IMR-90 (cell line): ENCODE measurements at places on chromosomes 5 and 9. TPM values are rescaled to one million over a fixed set of nuclear protein-coding genes. Genes with fewer than 3 reads are reported as not detected.
A peak's percentile ranks its signal among the peaks of the same experiment; 100 is the strongest.

GRCh38 chr5:76953551-76954382 is 922 bp downstream of the CRHBP start:
- no peak for DNase-seq

GRCh38 chr5:88686726-88687125 is 196.3 kb downstream of the MEF2C start:
- no peak for DNase-seq

GRCh38 chr9:14314424-14314928 is 535 bp upstream of the NFIB start:
- peak; percentile 66 for DNase-seq

DNA sequence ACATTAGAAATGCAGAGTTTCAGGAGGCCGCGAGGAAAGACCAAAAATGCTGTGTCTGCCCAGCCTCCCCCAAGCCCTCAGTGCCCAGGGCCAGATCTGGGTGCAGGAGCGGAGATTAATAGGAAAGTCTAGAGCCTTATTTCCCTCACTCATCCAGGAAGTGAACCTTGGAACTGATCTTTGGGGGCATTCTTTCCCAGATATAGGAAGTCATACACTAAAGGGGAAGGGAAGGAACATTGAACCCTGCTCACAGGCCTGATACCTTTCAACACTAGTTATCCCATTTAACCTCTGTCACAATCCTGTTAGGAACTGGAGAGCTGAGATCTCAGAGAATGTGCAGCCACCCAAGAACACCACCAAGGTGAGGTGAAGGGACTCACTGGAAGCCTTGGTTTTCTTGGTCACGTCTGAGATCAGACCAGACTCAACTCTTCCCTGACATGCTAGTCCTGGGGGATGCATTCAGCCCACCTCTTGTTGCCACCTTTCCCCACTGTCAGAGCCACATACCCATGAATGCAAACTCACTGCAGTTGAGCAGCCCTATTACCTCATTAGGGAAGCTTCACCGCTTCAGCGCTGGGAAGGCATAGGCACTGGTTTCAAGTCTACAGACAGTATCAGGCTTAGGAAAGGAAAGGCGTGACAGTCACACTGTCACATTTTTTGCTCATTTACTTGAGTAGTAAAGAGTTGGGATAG is 95.0 kb downstream of the KIAA1958 start:
- no peak for DNase-seq

GRCh38 chr9:89342213-89342612 is 23.9 kb downstream of the SECISBP2 start:
- no peak for DNase-seq

- DNase-seq, result peak; percentile 29
These were observed 152.1 kb downstream of the UNC13B start for GRCh38 chr9:35313916-35314315.

DNA sequence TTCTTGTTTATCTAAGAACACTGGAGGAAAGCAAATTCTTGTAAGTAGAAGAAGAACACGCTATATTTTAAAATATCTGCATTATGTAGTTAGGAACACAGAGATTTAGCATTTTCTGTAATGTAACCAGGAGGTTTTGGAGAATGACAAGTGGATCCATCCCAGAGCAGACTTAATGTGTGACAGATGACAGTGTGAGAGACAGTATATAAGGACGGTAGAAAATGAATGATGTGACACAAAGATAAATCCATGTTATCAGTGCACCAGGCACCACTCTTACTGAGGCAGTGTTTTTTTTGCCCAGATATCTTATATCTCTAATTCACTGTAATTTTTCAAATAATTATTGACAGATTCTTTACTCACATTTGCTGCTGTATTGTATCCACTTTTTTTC is 239.0 kb upstream of the KCNN2 start:
- no peak for DNase-seq

DNA sequence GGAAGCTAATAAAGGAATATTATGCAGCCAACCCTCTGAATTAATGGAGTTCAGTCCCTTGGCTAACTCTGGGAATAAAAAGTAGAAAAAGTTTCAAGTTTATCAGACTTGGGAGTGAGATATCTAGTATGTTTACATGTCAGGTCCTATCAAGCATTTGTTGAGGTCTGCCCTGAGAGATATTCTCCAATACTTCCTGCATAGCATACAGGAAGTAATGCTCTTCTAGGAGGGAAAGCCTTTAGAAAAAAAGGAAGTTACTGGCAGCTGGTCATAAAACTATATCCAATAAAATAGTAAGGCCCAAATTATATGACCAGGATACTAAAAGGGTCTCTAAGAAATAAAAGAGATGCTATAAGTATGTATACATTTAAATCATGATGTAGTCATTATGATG is 594.1 kb upstream of the FTMT start:
- no peak for DNase-seq

DNA sequence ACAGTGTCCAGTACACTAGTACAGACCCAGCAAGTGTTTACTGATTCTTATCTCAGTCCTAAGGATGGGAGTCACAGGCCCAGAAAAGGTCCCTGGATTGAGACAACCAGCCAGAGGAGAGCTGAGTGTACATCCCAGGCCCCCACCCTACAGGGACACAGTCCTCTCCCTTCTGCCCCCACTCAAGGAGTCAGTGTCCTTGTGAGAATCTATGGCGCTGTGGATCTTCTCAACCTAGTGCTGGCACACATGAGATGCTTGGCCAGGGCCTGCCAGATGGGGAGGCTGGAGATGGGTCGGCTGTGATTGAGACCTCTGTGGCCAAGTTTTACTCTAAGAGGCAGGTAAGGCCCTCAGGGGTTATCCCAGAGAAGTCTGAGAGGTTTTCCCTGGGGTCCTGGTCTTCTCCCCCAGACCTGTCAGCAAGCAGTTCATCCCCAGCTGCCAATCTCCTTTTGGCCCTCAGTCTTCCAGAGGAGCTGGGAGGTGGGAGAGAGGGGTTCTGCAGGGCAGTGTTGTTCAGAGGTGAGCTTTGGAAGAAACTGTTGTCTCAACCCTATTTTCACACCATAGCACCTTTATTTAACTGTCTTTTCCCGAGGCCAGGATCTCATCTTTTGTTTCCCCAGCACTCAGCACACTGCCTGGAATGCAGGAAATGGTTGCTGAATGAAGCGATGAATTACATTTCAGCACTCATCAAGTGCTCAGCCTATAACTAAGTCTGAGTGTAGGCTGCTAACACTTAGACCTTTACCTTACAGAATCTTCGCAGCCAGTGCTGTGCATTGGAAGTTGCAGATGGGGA is 3.2 kb upstream of the NSD1 start:
- DNase-seq, result peak; percentile 53

GRCh38 chr5:152140347-152140746 is 215.7 kb upstream of the GLRA1 start:
- DNase-seq, result no peak

- DNase-seq, result no peak
These were observed 48.1 kb upstream of the PCSK1 start for GRCh38 chr5:96481009-96481786.

GRCh38 chr5:177393206-177393765 is 7.2 kb downstream of the PFN3 start:
- DNase-seq, result no peak

- no peak for DNase-seq
These were observed 54.8 kb downstream of the MYO10 start for GRCh38 chr5:16881251-16881650.

DNA sequence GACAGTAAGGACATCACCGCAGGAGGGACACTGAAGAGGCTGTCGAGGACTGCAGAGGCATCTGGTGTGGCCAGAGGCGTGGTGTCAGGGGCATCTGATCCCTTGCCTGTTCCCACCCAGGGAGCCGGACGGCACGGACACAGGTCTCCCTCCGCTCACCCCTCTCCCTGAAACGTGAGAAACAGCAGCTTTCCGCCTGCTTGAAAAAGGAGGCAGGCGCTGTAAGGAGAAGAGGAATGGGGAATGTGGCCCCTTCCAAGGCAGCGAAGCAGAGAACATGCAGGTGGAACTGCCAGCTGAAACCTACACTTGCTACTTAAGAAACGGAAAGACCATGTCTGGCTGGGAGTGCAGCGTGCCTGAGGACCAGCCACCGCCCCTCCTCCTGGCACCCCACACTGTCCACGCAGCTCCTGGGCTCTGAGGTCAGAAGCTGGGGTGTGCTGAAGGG is 176.2 kb downstream of the GAPVD1 start:
- DNase-seq, result no peak

GRCh38 chr5:101102506-101102905 is 199.4 kb upstream of the ST8SIA4 start:
- no peak for DNase-seq

DNA sequence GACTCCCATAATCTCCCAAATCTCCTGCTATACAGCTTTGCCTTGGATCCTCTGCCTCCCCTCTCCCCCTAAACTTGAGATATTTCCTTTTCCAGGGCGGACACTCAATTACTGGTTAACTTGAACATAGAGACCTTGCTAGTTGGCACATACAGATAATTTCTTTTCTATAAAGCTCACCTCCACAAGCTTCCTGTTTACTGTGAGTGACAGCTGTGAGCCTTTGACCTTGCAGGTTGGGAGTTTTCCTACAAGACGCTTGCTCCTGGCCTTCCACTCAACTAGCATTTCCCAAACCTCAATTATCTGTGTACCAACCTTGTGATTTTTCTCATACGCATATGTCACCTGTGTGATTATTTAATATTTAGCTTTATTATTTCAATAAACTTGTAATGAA is 114.5 kb downstream of the GNA14 start:
- no peak for DNase-seq

GRCh38 chr5:153896701-153897100 is 142.0 kb downstream of the FAM114A2 start:
- DNase-seq, result peak; percentile 60

DNA sequence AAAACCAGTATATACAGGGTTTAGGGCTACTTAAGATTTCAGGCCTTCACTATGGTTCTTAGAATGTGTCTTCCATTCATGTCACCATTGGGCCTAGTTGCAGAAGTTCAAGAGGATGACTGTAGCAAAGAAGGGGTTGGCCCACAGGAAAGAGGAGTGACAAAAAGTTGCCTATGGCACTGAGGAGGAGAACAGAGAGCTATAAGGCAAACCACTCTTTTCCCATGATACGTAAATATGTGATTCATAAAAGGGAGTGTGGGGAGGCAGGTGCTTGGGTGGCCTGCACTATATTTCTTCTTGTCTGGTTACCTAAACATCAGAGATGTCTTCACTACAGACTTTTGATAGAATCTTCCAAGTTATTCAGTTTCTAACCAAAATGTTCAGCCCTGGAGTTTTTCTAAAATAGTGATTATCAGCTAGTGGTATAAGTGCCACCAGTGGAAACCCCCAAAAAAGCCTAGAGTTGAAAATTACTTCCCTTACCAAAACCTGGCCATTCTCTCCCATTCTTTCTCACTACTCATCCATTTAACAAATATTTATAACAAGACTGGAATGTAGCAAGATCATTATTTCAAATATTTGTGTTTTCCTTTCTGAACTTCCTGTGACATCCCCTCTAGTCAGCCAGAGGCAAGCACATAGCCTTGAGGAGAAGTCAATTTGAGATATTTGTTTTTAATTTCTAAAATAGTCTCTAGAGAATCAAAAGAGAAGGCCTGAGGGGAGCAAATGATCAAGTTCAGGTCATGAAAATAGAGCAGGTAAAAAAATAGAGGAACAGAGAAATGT is 367.4 kb downstream of the EFNA5 start:
- DNase-seq, result no peak

DNA sequence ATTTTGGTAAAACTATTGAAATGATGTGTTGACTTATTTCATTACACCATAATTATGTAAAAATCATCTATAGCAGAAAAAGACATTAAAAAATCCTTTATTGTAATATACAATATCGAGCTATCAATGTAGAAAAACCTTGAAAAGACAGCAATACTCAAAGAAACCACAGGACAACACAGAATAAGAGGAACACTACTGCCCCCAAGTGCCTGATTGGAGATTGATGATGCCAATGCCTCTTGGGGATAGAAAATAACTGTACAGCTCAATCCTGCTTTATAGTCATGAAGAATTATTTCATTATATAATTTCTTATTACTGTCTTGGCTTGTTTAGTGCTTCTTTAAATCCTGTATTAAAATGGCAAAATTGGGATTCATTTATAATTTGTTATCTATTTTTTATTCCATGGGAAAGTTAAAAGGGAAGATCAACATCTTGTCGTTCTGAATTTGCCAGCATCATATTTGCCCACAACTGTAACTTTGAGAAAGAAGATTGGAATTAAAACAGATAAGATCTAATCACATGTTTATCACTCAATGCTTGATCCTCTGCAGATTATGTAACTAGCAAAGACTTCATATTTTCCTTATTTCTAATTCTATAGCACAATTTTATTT is 337.5 kb downstream of the CDH9 start:
- DNase-seq, result no peak

DNA sequence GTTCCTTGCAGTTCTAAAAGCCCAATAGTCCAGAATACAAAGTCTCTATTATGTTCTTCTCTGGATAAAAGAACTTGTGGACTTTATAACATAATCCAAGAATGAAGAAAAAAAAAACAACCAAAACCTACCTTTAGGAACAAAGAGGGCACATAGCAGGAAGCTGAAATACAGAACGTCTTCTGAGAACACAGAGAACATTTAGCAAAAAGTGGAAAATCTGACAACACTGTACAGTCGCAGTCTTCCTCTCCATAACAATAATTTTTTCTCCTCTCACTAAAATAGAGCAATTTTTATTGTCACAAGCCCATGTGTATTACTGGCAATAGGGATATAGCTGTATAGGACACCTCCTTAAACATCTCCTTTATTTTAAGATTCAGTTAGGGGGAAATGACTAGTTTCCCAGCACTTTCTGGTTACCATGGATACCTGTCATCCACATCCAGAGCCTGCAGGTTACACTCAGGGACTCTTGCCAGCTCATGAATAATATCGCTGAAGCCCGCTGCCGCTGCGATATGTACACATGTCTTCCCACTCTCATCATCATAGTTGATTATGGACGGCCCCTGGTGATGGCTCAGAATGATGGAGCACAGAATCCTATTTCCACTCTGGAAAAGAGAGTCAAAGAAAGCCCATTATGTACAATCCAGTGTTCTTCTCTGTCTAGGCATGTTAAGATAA is 106.5 kb downstream of the ANKRD55 start:
- DNase-seq, result peak; percentile 86

GRCh38 chr5:150055326-150056074 is 30.9 kb downstream of the CSF1R start:
- no peak for DNase-seq

- DNase-seq, result no peak
These were observed 98.8 kb upstream of the SEMA6A start for GRCh38 chr5:116673453-116673852.

- DNase-seq, result no peak
These were observed 36.5 kb downstream of the PLEKHG4B start for GRCh38 chr5:128446-128845.

The PCDHB15 gene
- total RNA-seq, result 0.18 and 0.28 TPM in 2 replicates

The PCSK1 gene
- not detected in 2 replicates for total RNA-seq

The SPEF2 gene
- total RNA-seq, result 2.3 and 2.5 TPM in 2 replicates

The SARDH gene
- total RNA-seq, result 4.7 and 5.0 TPM in 2 replicates

The ADRA1B gene
- 0.18 and 0.56 TPM in 2 replicates for total RNA-seq

The CCDC171 gene
- total RNA-seq, result 2.2 and 2.5 TPM in 2 replicates

The DRD1 gene
- total RNA-seq, result 0.18 and 0.28 TPM in 2 replicates

The CBY3 gene
- total RNA-seq, result 0.18 TPM in 1 of 2 replicates, not detected in the other

The ADAMTS6 gene
- total RNA-seq, result 160 and 173 TPM in 2 replicates

The ACTBL2 gene
- 1.6 and 1.7 TPM in 2 replicates for total RNA-seq

The SPAG8 gene
- 0.28 and 0.72 TPM in 2 replicates for total RNA-seq

The EGFL7 gene
- 1.4 and 2.2 TPM in 2 replicates for total RNA-seq
